ENCODE measurements at places on chromosomes 13 and 19.

GRCh38 chr13:50268500-50268899 lies 253.3 kb downstream of the KCNRG start:
- DNase-seq = peak; percentile 5

- DNase-seq = peak; percentile 45
These were observed 22.5 kb downstream of the C13orf46 start for GRCh38 chr13:113951246-113951999.

DNA sequence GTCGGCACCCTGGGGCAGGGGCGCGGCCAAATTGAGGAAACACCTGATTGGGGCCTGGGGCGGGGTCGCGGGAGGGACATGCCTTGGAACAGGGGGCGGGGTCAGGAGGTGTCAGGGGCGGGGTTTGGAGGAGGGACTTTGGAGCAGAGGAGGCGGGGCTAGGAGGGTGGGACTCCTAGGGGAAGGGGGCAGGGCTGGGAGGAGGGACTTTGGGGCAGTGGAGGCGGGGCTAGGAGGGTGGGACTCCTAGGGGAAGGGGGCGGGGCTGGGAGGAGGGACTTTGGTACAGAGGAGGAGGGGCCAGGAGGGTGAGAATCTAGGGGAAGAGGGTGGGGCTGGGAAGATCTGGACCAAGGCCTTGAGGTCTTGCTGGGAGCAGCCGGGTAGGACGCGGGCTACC lies 21.9 kb downstream of the GRIN2D start:
- peak; percentile 36 for DNase-seq

GRCh38 chr13:50914176-50914700 lies 4.6 kb downstream of the RNASEH2B start:
- no peak for DNase-seq

DNA sequence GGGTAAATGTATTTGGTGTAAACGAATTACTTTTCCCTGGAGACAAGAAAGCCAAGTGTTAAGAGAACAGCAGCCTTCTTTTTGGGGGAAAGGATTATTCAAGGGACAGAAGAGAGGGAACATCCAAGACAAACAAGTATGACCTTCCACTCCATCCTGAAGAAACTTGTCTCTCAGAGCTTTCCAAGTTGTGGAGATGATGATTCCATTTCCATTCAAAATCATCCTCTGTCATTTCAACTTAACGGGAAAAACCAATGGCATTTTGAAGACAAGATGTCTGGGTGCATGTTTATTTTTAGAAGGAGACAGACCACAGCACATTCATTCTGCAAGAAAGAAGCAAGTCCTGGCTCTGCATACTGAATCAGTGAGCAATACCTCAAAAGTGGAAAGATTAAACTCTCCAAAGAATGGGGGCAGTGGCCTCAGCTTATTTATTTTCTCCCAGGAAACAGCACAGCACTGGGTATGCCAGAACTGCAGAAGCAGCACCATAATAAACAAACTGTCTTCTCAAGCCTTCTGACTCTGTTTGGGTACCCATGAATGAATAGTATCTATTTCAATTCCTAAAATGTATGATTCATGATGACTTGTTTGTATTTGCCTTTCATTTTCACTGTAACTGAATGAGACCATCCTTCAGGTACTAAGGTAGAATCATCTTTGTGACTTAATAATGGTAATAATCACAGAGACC lies 541.0 kb downstream of the RFC3 start:
- DNase-seq = peak; percentile 72

GRCh38 chr13:96191367-96191766 lies 101.5 kb downstream of the HS6ST3 start:
- DNase-seq = no peak

GRCh38 chr13:36959456-36960116 lies 39.5 kb upstream of the SMAD9 start:
- no peak for DNase-seq
